Stimulated activated CD8-positive, alpha-beta memory T cell treated with anti-CD3 and anti-CD28 coated beads, Interleukin-2, amount 100 ng/mL, for 1 hour (primary cell): ENCODE measurements at places on chromosomes 3 and 15.
A peak's percentile ranks its signal among the peaks of the same experiment; 100 is the strongest.

DNA sequence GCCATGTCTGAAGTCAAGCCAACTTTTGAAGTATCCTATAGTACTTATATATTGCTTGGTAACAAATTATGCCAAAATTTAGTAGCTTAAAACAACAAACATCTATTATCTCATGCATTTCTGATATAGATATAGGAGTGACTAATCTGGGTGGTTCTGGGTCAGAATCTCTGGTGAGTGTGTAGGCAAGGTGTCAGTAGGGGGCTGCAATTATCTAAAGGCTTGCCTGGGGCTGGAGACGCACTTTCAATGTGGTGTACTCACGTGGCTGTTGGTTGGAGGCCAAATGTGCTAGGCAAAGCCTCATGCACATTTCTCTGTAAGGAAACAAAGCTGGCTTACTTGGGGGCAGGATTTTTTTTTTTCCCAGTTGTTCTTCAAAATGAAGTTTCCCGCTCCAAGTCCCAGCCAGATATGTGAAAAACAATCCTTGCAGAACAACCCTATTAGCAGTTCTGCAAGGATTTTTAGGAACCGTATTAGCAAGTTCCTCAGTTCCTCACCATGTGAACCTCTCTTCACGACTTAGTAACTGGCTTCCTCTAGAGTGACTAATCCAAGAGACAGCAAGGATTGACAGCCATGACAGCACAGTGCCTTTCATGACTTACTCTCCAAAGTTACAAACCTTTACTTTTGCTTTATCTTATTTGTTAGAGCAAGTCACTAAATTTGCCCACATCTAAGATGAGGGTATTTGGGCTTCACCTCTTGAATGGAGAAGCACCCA, 25.8 kb downstream of the GREM1 start:
- DNase-seq = no peak

DNA sequence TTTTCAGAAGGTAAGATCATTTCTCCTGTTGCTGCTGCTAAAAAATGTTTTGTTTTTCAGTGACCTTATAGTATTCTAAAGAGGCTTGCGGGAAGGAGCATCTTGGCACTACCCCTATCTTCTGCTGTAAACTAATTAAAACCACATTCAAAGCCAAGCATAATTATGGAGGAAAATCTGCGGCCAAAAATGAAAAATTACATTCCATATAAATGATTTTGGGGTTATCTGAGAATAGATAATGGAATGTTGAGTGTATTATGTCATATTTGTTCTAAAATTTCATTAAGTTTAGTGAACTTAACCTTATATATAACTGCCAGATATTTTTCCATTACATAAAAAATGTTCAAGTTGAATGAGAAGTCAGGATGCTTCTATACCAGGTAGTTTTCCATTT, 170.4 kb upstream of the TMC3 start:
- no peak for DNase-seq

GRCh38 chr3:37491343-37491742, 317.0 kb upstream of the LRRFIP2 start:
- no peak for DNase-seq

DNA sequence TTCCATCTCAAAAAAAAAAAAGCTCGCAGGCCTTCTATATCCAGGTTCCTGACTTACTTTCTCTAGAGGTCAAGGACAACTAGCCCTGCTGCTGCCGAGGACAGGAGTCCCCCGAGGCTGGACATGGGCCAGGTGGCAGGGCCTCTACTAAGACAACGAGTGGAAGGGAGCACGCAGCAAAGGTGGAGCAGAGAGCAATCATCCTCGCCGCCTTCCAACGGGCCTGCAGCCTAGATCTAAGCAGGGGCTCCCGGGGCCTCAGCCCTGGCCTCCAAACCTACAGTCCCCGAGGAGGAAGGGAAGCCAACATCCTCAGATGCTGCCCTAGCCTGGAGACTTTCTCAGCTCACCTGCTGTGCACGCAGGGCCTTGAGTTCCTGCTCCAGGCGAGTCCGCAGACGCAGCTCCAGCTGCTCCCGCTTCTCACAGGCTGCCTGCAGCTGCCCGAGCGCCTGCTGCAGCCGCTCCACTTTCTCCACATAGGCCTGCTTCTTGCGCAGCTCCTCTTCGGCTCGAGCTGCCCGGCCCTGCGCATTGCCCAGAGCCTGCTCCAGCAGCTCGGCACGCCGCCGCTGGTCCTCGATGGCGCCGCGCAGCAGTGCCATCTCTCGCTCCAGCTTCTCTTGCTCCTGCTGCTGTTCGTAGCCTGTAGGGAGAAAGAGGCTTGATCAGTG, 12.9 kb downstream of the AMOTL2 start:
- no peak for DNase-seq

GRCh38 chr3:169846458-169847193, 23.1 kb downstream of the LRRC31 start:
- DNase-seq = no peak

DNA sequence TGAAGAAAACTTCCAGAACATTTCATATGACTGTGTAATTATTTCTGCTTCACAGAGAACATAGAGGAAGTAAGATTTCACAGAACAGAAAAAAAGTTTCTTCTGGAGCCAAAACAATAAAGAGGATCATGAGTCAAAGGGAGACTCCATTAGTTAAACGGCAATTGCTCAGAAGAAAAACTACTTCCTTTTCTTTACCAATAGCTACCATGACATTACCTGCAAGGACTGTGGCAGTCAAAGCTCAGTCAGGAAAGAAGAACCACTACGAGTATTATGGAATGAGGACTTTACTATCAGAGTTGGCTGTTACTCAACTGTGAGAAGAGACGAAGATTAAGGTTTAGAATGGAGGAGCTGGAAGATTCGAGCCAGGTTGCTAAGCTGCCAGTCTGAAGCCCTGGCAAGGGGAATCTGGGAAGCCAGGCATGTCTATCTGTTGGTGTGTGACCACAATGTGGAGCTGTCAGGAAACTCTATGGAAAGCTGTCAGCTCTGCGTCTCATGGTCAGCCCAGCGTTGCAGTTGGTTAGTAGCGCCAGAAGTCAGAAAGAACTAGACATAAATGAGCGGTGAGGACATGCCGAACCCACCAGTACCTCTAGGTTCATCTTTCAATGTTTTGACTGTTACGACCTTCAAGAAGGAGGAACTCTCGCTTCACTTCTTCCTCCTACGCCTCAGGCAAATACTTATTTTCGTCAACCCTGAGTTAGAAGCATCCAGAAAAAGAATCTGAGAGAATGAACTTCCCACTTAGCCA, 604.3 kb downstream of the FGF12 start:
- DNase-seq = no peak

GRCh38 chr3:160044121-160044520, 55.5 kb downstream of the IL12A start:
- no peak for DNase-seq

DNA sequence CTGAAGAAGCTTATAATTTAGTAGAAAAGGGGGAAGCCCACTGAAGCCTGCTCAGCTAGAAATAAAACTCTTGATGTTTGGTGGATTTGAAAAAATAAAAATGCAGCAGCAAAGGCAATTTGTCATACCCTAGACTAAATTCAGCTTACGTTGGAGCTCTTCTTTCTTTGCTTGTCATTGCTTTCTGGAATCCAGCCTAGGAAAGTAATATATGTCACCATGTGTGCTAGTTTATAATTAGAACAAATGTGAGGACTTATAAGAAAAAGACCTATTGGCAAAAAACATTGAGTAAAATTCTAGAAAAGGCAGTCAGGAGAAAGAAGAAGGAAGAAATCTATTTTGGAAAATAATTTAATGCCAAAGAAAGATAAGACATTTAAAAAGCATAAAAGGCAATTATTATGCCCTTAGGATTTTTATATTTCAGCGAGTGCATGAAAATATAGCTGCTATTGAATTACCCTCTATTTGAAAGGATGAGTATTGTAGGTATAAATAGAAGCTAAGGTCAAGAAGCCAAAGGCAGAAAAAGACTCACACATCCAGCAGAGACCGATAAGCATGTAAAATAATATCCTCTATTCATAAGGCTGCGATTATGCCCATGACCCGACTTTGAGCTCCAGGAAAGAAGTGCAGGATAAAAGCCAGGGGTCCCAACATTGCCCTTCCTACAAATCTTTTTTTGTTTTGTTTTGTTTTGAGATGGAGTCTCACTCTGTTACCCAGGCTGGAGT, 10.6 kb upstream of the BTBD1 start:
- no peak for DNase-seq

DNA sequence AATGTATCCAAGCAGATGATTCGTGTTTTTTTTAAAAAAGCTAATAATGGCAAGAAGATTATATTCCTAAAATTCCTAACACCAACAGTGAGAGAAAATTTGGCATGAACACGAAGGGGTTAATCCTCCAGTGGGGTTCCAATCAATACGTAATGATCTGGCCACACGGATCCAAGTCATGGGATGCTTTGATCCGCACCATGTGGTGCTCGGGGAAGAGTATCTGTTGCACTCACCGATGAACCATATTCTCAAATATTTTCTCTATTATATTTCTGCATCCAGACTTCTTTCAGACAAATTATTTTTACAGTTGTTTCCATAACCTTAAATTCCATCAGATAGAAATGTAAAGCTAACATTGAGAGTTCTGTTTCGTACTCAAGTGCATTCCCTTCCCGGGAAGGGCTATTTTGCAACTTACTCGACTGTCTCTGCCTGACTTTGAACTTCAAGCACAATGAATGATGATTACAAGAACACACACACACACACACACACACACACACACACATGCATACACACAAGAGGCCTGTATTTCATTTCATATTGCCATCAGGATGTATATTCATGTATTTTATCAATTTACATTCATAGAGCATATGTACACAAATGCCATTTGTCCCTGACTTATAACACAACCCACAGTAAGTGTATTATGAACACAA, 567.2 kb downstream of the FOXP1 start:
- no peak for DNase-seq

DNA sequence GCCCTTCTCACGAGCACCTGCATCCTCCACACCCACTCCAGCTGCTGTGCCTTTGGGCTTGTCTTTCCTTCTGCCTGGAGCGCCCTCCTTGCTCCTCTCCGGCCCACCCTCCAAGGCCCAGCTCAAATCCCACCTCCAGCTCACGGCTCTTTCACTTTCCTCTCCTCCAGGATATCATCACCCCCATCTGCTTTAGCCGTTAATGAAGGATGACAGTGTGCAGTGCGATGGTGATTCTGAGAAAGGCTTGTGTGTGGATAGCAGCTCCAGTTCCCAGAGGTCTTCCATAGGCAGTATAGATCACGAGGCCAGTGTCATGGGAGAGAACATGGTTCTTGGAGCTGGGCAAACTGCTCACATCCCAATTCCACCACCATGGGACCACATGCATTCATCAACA, 237.4 kb downstream of the TLE3 start:
- DNase-seq = no peak

GRCh38 chr3:39021029-39021428, 30.7 kb downstream of the SCN11A start:
- DNase-seq = no peak

- DNase-seq = no peak
Measured at GRCh38 chr3:23405081-23405480, 202.0 kb downstream of the UBE2E2 start.

DNA sequence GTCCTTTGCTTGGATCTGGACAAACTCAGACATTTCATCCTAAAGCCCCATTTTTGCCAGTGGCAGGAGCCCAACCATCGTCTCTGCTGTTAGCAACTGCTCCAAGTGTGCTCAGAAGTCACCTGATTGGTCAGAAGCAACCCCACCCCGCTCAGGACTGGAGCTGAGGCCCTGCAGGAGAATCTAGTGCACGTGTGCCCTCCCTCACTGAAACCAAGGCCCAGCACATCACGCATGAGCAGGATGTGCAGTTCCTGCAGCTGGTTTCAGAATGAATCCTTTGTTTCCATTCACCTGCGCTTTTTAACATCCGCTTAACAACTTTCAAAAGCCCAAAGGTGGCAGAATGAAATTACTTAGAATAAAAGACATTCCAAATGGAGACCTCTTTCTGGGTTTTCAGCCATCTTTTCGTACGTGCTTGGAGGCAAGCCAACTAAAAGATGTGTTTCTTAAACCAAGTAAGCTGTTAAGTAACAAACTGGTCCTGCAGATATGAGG, 81.2 kb downstream of the SRGAP3 start:
- DNase-seq = no peak

DNA sequence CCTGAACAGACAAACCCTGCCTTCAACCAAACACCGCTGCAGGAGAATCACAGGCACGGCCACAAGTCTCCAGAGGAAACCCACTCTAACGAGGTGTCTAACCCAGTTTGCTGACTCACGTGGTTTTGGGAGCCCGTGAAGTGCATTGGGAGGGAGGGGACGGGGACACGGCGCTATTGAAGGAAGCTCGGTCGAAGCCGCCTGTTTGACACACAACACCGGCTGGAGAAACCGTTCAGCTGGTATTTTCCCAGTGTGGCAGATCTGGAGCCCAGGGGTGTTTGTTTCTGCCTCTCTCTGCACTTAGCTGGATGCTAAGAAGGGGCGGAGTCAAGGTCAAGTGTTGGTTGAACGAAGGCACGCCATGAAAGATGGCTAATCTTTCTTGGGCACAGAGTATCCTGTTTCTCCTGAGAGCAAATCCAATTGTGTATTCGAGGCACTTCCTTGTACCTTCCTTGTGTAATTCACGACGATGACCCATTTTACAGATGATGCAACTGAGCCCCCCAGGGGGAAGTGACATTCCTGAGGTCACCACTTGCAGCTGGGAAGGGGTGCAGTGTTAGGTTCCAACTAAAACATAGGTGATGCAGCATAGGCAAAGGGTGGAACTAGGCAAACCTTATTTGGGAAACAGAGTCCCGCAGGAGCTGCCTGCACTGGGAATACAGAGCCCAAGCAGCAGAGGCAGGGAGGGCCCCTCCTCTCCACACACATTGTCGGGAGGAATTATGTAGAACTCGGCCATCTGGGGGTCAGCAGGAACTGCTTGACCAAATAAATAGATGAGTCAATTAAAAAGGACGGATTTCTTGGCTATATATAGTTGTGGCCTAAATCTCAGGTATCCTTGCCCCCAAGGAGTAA, 22.5 kb downstream of the SLC6A6 start:
- peak; percentile 30 for DNase-seq

DNA sequence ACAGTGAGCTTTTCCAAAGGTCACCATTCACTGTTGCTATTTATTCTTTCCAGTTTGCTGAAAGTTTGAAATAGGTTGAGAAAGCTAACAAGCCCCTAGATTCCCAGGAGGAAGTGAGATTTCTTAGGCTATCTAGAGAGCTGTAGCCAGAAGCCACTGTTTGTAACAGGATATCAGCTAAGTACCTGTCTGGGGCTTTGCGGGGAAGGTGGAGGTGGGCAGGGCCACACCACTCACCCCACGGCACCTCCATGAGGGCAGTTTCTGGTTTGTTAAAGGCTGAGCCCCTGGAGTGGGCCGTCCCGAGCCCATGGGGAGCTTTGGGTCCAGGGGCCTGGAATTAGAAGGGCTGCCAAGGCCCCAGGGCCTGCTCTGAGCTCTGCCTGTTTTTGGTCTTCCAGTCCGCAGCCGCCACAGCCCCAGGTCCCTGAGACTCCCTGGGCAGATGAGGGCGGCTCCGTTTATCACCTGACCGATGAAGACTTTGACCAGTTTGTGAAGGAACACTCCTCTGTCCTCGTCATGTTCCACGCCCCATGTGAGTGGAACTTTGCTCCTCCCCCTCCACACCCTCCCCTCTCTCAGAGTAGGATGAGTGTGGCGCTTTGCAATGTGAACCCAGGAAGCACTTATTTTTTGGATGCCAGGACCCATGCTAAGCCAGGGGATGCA, 63.4 kb downstream of the PDIA5 start:
- DNase-seq = no peak
